ENCODE measurements at places on chromosomes 3 and 15. TPM values are rescaled to one million over a fixed set of nuclear protein-coding genes. Genes with fewer than 3 reads are reported as not detected.

GOLGA8Q gene
- total RNA-seq = 0.75 TPM

KPNA1 gene
- 22.7 TPM for total RNA-seq

USP3 gene
- total RNA-seq = 34.5 TPM

FGF7 gene
- total RNA-seq = 33.8 TPM

GABRR3 gene
- total RNA-seq = not detected

GRCh38 chr15:65048241-65048640 lies 3.1 kb downstream of the SLC51B start:
- H3K27me3 ChIP-seq = no peaks in the 10 kb centered on the region
- peaks cover under 1% of the 10 kb centered on the region for H3K36me3 ChIP-seq
- H3K4me1 ChIP-seq = peaks cover 32% of the 10 kb centered on the region
- no peak overlapping the region for H3K27ac ChIP-seq

- DNase-seq = no peak
- H3K27me3 ChIP-seq = no peaks in the 10 kb centered on the region
- H3K4me1 ChIP-seq = peaks cover 2% of the 10 kb centered on the region
- no peak overlapping the region for H3K4me3 ChIP-seq
- H3K36me3 ChIP-seq = peaks cover 13% of the 10 kb centered on the region
Observed at GRCh38 chr3:33426068-33426467, 14.1 kb downstream of the UBP1 start.

DNA sequence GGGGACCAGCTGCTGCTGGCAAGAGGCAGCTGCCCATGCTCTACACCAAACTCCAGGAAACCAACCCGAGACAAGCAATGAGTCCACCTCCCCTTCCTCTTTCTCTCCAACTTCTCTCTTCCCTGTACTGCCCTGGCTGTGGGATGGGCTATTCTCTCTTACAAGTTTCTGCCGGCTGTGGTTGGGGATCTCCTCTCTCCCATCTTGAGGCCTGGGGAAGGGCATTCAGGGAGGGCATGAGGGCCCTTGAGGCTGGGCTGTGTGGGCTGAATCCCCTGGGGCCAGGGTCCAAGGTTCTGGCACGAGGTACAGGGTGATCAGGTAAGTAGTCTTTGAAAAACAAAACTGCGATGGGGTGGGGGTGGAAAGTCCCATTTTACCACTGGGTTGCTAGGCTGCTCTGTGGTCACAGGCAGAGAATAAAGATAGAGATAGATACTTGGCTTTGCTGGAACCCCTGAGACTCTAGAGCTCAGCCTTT lies 32.3 kb upstream of the CTSH start:
- no peaks in the 10 kb centered on the region for H3K36me3 ChIP-seq
- H3K4me3 ChIP-seq = no peak overlapping the region
- H3K27ac ChIP-seq = peak overlapping the region; percentile 13
- no peaks in the 10 kb centered on the region for H3K27me3 ChIP-seq
- peaks cover 12% of the 10 kb centered on the region for H3K4me1 ChIP-seq
- DNase-seq = no peak

- H3K27me3 ChIP-seq = peaks cover 45% of the 10 kb centered on the region
- peaks cover 15% of the 10 kb centered on the region for H3K4me1 ChIP-seq
- no peaks in the 10 kb centered on the region for H3K36me3 ChIP-seq
- H3K4me3 ChIP-seq = peak within 1 kb of the TSS; percentile 34
- no peak for DNase-seq
Observed at GRCh38 chr15:74725225-74725774, at the start of gene CYP1A1. CYP1A1 (minus strand) TSS chr15:74725528; CDS start chr15:74723097, 2,431 bp downstream.

- H3K4me1 ChIP-seq = no peaks in the 10 kb centered on the region
- no peak for DNase-seq
- no peak overlapping the region for H3K27ac ChIP-seq
Observed at GRCh38 chr15:92725171-92725570, 69.6 kb upstream of the FAM174B start.

DNA sequence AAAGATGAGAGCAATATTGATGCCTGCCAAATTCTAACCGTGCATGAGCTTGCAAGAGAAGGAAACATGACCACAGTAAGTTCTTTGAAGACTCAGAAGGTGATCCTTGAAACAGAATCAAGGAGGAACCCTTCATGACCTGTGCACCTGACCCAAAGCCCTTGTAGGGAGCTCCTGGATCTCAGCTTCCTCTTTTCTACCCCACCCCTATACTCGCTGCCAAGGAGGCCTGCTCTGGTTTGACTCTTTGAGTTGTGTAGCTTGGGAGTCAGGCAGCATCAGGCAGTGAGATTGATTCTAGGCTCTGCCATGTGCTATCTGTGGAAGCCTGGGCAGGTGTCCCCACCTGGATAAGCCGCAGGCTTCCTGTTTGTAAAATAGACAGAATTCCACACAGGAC lies 10.6 kb downstream of the TTC21A start:
- no peaks in the 10 kb centered on the region for H3K4me1 ChIP-seq
- no peak overlapping the region for H3K27ac ChIP-seq
- no peak for DNase-seq
- H3K4me3 ChIP-seq = no peak overlapping the region
- no peaks in the 10 kb centered on the region for H3K36me3 ChIP-seq
- H3K27me3 ChIP-seq = no peaks in the 10 kb centered on the region

GRCh38 chr3:149095487-149095886 lies 9.2 kb upstream of the HLTF start:
- no peaks in the 10 kb centered on the region for H3K36me3 ChIP-seq
- H3K27ac ChIP-seq = no peak overlapping the region
- peak; percentile 15 for DNase-seq
- H3K27me3 ChIP-seq = no peaks in the 10 kb centered on the region
- H3K4me1 ChIP-seq = no peaks in the 10 kb centered on the region
